ENCODE measurements at places on chromosomes 11 and 22. TPM values are rescaled to one million over a fixed set of nuclear protein-coding genes. Genes with fewer than 3 reads are reported as not detected.

The OR10A2 gene
- 0.09 TPM for polyA plus RNA-seq

The GNG3 gene
- polyA plus RNA-seq = 1.5 TPM

The C22orf15 gene
- 1.9 TPM for polyA plus RNA-seq

The DKK3 gene
- 94.2 TPM for polyA plus RNA-seq

The POU2F3 gene
- 0.47 TPM for polyA plus RNA-seq

The OR56A1 gene
- not detected for polyA plus RNA-seq

The SPON1 gene
- 79.0 TPM for polyA plus RNA-seq

The TPST2 gene
- 24.0 TPM for polyA plus RNA-seq

The MRGPRF gene
- polyA plus RNA-seq = 19.9 TPM

The BCR gene
- 63.5 TPM for polyA plus RNA-seq

Measured in left renal pelvis (tissue), 4 donors.